ENCODE measurements at places on chromosomes 13 and 19. TPM values are rescaled to one million over a fixed set of nuclear protein-coding genes. Genes with fewer than 3 reads are reported as not detected.

GRCh38 chr19:1156305-1156801, 17.7 kb downstream of the SBNO2 start:
- DNase-seq = no peak

GRCh38 chr19:47226426-47227351, 4.3 kb downstream of the BBC3 start:
- no peak for DNase-seq

- no peak for DNase-seq
Observed at GRCh38 chr19:2613507-2614295, 88.8 kb downstream of the GNG7 start.

DNA sequence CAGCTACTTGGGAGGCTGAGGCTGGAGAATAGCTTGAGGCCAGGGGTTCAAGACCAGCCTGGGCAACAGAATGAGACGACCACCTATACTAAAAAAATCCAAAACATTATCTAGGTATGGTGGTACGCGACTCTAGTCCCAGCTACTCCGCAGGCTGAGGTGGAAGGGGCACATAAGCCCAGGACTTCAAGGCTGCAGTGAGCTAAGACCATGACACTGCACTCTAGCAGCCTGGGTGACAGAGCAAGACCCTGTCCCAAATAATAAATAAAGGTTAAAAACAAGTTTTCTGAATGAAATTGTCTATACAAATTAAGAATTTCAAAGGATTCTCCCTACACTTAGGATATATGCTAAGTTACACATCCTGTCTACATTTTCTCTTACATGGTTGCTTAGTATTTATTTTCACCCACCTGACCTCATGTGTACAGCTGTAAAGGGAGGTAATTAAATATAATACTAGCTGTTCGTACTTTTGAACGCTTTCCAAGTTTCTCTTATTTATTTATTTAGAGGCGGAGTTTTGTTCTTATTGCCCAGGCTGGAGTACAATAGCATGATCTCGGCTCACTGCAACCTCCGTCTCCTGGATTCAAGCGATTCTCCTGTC, 1.6 kb downstream of the SLC25A30 start:
- no peak for DNase-seq

- no peak for DNase-seq
Observed at GRCh38 chr13:32616883-32617511, 30.7 kb downstream of the PDS5B start.

GRCh38 chr13:23707674-23708073, 137.5 kb downstream of the TNFRSF19 start:
- DNase-seq = no peak

- no peak for DNase-seq
Observed at GRCh38 chr19:13068085-13068846, 34.4 kb downstream of the LYL1 start.

DNA sequence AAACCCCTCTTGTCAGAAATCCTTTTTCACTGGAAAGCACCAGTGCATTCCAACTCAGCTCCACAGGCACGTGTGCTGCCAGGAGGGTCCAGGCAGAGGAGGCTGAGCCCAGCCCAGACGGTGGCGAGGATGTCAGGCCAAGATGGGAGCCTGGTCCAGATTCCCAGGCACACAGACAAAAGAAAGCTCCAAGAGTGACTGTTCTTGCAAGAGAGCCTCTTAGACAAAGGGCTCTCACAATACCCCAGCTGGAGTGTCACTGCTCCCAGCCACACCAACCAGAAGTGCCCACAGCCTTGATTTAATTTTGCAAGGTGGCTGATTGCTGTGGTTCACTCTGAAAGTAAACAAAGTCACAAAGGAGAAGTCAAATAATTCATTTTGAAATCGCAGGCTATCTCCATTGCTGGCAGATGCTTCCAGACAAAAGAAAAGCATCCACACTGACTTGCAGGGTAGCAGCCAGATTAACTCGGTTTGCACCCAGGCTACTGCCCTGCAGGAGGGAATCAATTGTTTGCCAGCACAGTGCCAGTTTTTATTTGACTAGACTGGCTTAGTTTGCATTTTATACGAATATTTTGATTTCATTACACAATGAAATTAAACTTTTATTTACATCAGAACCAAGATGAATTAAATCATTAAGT, 95.1 kb downstream of the RAB20 start:
- no peak for DNase-seq

DNA sequence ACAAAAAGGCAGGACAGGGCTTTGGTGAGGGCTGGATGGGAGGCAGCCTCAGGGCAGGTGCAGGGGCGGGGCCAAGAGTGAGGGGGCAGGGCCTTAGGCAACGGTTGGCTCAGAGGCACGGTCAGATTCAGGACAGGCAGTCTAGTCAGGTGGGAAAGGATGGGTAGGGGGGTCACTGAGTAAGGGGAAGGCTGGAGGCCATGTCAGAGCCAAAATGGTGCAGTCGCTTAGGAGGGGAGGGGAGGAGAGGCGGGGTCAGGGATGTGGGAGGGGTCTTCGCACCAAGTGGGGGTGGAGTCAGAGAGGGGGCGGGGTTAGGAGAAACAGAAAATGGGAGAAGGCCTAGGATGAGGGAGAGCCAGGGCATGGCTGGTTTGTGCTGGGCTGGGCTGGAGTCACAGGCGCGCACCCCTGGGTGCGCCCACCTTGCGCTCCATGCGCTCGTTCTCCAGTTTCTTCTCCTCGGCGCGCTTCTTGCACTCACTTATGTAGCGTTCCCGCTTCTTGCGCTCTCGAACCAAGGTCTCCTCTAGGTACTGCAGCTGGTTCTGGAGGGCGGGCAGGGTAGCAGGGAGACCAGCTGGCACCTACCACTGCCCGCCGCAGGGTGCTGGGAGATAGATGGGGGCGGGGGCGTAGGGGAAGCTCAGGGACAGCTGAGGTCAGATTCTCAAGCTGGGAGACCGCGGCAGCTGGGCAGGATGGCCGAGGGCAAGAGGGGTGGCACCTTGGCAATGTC, 6.8 kb upstream of the RGL3 start:
- DNase-seq = no peak

- DNase-seq = no peak
Observed at GRCh38 chr13:72412481-72412880, 314.9 kb downstream of the MZT1 start.

- DNase-seq = no peak
Observed at GRCh38 chr13:113545455-113545930, 39.1 kb upstream of the TFDP1 start.

GRCh38 chr19:12833738-12834565, 427 bp downstream of the RTBDN start:
- DNase-seq = no peak

DNA sequence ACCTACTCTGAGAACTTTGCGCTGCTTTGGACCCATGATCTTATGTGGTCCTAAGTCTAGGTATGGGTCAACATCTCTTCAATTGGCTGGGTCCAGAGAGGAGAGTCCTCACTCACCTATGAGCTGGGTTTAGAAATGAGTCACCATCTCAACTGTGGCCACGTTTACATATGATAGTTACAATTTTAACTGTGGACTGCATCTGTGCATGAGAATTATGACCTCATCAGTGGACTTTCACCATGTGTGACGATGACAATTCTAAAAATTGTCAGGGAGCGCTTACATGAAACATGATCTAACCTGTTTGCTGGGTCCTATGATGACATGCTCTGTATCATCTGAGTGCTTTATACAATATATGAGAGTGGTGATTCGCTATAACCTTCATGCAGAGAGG, 12.7 kb upstream of the ZNF724 start:
- DNase-seq = no peak

GRCh38 chr13:26221399-26221720, 754 bp downstream of the RNF6 start:
- DNase-seq = no peak

DNA sequence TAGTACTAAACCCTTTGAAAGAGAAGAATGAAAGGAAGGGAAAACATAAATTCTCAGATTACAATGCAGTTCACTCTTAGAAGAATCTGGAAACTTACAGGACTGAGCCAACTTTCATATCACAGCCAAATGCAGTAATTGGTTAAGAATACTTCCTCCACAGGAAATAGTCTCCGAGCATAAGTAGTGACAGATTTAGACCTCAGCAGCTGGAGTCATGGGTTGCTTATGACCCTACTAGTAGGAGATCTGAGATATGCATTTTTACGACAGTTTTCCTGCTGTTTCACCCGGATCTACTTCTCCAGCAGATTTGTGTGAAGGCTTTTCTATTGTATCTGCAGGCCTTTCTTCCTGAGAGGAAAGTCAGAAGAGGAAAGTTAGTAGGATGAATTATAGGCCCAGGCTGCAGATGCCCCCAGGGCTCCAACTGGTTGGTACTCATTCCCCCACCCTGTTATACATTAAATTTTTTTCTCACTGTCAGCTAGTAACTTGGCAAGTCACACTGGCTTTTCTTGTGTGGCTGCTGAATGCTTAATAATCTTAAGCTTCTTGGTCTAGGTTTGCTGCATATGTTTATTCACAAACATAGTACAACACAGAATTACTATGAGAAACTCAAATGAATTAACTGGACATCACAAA, 1241.5 kb upstream of the MIR17HG start:
- peak; percentile 41 for DNase-seq

- DNase-seq = no peak
Observed at GRCh38 chr19:1856698-1857603, 6.4 kb downstream of the KLF16 start.

- DNase-seq = no peak
Observed at GRCh38 chr19:39355253-39355652, 13.0 kb downstream of the SAMD4B start.

DNA sequence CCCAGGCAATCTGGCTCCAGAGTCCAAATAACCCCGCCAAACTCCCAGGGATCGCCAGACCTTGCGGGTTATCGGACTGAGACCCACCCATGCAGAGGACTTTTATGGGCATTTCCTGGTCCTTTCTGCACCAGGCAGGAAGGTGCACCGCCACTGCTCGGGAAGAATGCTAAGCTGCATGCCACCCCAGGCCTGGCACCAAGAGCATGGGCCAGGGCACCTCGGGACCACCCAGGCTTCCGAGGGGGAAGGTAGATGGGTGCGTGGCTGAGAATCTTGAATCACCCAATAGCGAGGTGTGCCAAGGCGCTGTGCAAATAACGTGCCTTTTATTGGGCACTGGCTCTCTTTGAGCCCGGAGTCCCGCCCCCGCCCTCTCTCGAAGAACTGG, 422 bp upstream of the ZNF575 start:
- no peak for DNase-seq

GRCh38 chr19:15284091-15284490, 48.2 kb downstream of the BRD4 start:
- no peak for DNase-seq

DNA sequence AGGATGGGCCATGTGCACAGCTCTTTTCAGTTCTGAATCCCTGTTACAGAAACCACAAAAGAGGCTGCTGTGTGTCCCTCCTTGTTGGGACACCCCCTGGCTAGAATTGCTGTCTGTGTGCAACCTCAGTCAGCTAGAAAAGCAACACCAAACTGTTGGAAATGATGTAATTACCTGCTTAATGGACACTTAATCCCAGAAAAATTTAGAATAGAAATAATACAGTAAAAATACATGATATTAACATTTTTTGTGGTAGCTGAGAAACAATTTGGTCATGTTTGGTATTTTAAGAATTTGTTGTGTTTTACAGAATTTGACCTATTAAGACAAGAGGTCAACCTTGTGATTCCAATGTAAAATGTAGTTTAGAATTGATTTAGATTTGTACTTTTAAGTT, 46.8 kb downstream of the FAM124A start:
- DNase-seq = no peak

DNA sequence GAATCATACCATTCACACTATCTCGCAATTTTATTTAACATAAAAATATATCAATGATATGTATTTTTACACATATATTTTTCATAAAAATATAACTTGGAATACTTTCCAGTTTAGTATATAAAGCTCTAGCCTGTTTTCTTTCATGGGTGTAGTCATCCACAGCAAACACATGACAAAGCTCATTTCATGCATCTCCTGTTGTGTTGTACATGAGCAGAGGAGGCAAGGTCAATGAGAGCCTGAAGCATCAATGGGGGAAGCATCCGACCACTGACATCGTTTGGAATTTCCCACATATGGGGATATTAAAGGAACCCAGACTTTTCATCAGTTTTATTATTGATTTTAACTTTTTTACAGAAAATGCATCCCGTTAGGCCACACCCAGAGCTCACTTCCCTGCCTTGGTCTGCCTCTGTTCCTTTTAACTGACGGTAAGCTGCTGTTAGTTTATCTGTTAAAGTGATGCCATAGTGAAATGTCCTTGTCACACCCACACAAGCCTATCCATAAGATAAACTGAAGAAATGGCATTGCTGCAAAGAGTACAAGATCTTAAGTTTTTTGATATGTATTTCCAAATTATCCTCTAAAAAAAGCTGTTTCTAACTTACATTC, 44.0 kb downstream of the MIPEP start:
- DNase-seq = no peak

DNA sequence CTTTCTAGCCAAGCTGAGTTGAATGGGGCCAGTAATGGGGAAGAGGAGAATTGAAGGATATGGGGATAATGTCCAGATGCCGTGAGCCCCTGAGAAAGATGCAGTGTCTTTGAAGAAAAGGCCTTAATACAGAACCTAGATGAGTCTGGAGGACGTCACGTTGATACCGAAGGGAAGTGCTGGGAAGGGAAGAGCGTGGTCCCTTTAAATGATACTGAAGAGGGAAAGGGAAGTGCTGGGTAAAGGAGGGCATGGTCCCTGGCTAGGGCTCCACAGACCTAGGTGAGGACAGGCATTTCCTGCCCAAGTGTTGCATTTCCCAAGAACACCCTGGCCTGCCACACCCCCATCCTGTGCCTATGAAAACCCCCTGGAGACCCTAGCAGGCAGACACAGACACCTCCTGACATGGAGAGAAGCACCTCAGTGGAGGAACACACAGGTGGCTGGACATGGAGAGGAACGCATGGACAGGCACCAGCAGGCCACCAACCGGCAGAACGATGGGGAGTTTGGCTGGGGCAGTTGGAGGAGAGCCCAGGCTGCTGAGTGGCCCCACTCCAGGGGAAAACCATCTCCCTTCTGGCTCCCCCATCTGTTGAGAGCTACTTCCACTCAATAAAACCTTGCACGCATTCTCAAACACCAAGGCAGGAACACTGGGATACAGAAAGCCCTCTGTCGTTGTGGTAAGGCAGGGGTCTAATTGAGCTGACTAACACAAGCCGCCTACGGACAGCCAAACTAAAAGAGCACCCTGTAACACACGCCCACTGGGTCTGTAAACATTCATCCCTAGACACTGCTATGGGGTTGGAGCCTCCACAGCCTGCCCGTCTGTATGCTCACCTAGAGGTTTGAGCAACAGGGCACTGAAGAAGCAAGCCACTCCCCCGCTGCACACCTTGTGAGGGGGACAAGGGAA, 34.9 kb upstream of the POMP start:
- DNase-seq = no peak

Gene KCNK6
- total RNA-seq = 19.5 TPM

Gene ODAD3
- total RNA-seq = 0.51 TPM

Gene GPR18
- not detected for total RNA-seq

Gene ATXN8OS
- total RNA-seq = not detected

Gene ZNF254
- 6.9 TPM for total RNA-seq

Gene MRPS31
- total RNA-seq = 20.4 TPM

Gene ZNF491
- total RNA-seq = 0.49 TPM

Gene CGB3
- total RNA-seq = not detected

Gene AMH
- total RNA-seq = 0.39 TPM

Gene CEBPA
- 1.4 TPM for total RNA-seq

Gene SPRED3
- 2.6 TPM for total RNA-seq

Gene ZNF667
- total RNA-seq = 3.4 TPM

Gene CLEC17A
- total RNA-seq = not detected

Gene ZNF441
- total RNA-seq = 3.6 TPM

Gene DDA1
- total RNA-seq = 59.1 TPM
